ENCODE measurements at places on chromosomes 1 and 21.

- no peak for DNase-seq
Observed at GRCh38 chr1:67514300-67514699, 84.1 kb upstream of the SERBP1 start.

DNA sequence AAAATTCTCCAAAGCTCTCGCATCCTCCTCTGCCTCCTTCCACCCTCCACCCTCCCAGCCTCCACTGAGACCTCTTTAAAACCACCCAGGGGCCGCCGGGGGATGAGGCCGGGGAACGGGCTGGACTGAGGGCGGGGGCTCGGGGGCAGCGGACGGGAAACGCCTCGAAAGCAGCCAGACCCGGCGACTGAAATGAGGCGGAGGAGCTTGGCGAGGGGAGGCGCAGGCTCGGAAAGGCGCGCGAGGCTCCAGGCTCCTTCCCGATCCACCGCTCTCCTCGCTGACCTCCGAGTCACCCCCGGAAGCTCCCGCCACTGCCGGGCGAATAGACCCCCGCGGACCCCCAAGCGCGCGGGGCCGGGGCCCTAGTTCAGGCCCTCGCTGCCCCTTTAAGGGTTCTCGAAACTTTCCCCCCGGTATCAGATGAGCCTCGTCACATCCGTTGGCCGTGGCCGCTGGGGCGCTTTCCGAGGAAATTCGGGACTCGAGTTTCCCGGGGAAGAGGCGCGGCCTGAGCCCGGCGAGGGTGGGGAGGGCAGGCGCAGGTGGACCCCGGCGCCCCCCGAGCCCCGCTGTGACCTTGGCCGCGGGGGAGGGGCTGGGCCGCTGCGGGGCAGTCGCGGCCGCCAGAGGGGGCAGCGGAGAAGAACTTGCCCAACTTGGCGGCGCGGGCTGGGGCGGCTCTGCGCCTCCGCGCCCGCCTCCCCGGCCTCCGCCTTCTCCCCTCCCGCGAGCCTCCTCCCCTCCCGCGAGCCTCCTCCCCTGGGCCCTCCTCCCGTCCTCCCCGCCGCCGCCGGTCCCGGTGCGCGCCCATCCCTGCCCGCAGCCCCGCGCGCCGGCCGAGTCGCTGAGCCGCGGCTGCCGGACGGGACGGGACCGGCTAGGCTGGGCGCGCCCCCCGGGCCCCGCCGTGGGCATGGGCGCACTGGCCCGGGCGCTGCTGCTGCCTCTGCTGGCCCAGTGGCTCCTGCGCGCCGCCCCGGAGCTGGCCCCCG lies at the start of gene BACE2:
Gene BACE2, plus strand, starts transcription at position 813 of the 995 bp plus-strand sequence. Its CDS starts 104 bp downstream, at position 917.
- peak; percentile 76 for DNase-seq

DNA sequence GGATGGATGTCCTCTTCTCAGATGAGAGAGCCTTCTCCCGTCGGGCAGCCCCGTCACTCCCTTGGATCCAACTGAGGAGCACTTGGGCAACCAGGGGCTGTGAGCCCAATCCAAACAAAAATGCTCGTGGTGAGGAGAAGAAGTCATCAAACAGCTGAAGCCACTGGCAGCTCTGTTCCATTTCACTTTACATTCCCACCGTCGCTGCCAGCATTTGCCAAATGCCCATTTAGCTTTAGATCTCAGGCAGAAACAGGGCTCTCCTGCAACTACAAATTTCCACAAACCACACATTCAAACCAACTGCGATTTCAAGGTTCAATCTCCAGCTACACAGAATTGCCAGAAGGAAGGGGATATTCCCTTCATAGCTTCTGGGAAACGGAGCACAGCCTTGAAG lies 634.6 kb downstream of the SMYD3 start:
- no peak for DNase-seq

GRCh38 chr1:203361945-203362719 lies 11.2 kb upstream of the FMOD start:
- DNase-seq, result no peak

- DNase-seq, result no peak
Observed at GRCh38 chr1:1926886-1927660, 8.0 kb upstream of the TMEM52 start.

GRCh38 chr1:67705735-67706453 lies 20.9 kb downstream of the GADD45A start:
- DNase-seq, result no peak

DNA sequence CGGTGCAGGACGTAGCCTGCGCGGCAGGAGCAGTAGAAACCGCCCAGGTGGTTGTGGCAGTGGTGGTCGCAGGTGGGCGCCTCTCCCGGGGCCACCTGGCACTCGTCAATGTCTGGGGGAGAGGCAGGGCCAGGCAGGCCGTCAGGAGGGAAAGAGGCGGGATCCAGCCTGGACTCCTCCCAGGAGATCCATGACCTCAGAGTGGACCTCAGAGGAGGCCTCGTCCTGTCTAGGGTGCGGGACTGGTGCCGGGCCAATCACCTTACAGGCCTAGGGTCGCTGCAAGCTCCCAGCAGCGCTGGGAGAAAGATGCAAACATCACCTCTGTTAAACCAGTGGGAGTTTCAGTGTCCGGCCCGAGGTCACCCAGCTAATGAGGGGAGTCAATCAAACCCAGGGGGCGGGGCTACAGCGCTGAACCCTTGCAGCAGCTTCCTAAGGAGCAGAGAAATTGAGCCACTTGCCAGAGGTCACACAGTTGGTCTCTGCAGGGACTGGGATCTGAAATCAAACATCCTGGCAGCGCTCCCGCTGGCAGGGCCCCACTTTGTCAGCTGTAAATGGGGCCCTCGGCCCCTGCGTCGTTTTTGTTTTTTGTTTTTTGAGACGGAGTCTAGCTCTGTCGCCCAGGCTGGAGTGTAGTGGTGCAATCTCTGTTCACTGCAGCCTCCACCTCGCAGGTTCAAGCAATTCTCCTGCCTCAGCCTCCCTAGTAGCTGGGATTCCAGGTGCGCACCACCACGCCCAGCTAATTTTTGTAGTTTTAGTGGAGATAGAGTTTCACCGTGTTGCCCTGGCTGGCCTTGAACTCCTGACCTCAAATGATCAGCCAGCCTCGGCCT lies 1.4 kb downstream of the MASP2 start:
- no peak for DNase-seq

DNA sequence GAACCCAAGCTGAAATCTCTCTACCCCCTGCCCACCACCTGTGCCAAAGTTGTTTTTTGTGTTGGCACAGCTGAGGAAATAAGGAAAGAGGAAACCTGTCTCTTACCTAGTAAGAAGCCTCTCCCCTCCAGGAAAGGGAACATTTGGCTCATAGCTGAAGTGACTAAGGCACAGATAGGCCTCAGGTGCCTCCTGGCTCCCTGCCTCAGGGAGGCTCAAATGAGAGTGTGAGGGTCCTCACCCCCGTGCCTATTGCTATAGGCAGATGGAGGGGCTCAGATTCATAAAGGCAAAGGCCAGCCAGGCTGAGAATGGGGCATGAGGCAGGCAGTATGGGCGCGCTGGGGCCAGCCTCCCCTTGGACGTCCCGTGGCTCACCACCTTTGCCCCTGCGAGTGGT lies 7.4 kb downstream of the SLC30A2 start:
- DNase-seq, result no peak

GRCh38 chr1:51612447-51612961 lies 4.4 kb upstream of the OSBPL9 start:
- no peak for DNase-seq

DNA sequence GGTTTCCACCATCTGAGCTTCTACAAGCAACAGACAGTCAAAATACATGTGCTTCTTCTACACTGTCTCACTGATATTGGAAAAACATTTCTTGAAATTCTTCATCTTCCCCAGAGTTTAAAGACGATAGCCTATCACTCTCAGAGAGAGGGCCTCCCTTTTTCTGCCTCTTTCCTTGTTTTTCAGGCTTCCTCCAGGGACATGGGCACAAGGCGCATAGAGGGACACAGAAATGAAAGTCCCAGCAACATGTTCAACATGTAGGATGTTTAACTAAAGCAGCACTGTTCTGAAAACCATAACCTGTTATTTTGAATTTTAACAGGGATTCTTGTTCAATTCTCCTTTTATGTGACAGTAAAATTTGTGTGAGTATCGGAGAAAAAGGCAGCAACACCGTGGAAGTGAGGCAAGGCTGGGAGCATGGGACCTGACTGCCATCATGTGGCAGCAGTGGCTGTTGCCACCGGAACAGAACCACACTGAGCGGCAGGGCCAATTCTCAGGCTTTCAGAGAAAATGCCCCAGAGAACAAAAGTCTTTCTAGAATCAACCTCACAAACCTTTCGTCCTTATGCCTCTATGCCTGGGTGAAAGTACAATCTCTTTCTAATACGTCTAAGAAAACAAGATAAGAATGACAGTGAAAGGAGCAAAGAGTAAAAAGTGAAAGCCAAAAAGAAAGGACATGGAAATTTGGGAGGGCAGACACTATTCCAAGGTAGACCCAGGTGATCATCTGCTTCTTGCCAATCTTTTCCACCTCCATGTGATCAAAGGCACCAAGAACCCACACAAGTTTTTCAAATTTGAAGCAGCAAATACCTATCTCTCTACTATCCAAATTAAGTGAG lies 54.5 kb downstream of the PCNX2 start:
- DNase-seq, result peak; percentile 31

GRCh38 chr1:27617420-27617819 lies 13.5 kb upstream of the AHDC1 start:
- DNase-seq, result no peak

GRCh38 chr1:10484521-10484920 lies 9.8 kb downstream of the PEX14 start:
- DNase-seq, result no peak

DNA sequence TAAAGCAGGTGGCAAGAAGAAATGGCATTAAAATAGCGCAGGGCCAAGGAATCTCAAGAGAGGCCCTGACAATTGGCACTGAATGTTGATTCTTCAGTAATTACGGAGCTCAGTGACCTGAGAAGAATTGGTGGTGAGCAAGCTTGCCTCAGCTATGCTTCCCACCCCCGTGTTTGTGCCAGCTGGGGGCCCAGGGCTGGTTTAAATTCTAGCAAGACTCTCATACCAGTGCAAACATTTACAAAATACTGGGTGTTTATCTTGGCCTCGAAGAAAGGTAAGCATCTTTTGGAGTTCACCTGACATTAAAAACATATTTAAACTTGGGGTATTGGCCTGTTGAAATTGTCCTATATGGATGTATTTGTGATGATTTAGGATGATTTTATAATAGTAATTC lies 296.7 kb upstream of the USP25 start:
- DNase-seq, result no peak

- DNase-seq, result no peak
Observed at GRCh38 chr1:7551442-7551841, 219.7 kb upstream of the VAMP3 start.

DNA sequence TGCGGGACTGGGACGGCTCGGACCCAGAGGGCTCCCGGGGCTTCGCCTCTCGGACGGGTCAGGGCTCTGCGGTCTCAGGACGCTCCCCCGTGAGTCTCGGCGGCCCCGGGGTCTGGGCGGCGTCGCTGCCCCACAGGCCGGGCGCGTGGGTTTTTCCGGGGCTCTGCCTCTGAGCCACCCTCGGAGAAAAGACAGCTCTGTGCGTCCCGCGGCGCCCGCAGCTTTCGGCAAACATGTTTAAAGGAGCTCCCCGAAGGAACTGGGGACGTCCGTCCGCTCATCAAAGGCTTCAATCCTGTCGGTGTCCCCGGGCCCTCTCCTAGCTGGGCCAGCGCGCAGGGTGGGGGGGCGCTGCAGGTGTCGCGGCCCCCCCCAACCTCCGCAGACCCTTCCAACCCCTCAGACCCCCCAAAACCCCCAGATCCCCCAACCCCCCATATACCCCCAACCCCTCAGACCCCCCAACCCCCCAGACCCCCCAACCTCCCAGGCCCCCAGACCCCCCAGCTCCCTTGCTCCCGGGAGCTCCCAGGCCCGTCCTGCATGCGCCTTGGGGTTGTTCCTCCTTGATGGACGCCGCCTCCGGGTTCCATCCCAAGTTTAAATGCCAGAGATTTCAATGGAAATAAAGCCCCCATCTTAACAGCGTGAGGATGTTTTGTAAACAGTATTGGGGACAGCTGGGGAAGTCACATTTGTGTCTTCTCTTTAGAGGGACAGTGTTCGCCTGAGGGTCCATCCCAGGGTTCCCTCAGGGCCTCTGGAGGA lies 996 bp upstream of the C1orf159 start:
- DNase-seq, result no peak

GRCh38 chr1:13478692-13479091 lies 35.1 kb downstream of the LRRC38 start:
- DNase-seq, result no peak

DNA sequence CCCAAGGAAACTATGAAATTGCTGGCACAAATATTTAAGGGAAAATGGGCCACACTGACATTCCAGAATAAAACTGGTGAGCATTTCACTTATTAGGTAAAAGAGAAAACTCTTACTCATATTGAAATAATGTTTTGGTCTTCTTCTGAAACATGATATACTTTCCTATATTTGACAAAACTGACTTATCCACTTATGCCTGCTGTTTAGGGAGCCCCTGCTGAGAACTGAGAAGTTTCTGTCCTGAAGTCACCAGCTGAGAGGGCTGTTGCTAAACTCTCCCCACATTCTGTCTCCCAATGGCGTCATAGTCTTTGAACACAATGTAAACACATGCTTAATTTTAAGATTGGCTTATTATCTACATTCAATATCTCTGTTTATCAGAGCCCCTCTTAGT lies 46.8 kb upstream of the ZC3H11B start:
- peak; percentile 65 for DNase-seq

- no peak for DNase-seq
Observed at GRCh38 chr1:153795934-153796785, 21.0 kb downstream of the SLC27A3 start.

DNA sequence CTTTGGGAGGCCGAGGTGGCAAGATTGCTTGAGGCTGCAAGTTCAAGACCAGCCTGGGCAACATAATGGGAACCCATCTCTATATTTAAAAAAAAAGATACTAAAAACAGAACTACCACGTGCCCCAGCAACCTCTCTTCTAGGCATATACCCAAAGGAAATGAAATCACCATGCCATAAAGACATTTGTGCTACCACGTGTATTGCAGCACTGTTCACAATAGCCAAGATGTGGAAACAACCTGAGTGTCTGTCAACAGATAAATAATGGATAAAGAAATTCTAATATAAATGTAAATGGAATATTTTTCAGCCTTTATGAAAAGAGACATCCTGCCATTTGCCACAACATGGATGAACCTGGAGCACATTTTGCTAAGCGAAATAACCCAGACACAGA lies 128.6 kb downstream of the PCNX2 start:
- no peak for DNase-seq

DNA sequence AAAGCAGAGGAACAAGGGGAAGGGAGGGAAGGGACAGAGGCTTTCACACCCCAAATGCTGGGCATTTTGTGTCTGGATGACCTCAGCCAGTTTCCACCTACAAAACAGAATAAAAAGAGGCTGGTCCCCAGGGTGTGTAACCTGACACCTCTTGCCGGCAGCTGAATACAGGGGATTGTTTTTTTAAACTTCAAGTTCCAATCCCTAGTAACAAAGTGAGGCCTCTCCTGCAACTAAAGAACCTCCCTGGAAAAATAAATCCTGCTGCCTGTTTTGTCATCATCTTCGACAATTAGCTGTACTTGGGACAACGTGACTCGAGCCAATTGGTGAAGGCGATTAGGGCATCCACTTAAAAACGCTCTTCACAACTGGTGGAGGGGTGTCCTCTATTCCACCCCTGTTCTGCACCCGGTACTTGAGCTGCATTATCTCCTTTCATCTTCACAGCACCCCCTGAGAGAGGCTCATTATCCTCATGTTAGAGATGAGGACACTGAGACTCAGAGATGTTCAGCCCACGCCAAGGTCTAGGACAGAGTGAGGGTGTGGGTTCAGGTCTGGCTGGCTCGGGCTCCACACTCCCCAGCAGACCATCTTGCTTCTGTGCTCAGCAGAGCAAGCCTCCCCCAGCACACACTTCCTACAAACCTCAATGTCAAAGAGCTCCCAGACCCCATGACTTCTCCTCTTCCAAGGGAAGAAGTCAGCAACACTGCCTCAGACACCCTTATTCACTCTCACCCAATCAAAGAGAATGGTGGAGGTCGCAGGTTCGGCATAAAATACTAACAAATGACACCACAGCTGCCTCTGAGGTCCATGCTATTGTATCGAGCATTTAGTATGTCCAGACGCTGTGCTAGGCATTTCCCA lies 15.2 kb downstream of the ITPKB start:
- peak; percentile 59 for DNase-seq

All from PC-9 (cell line).